ENCODE measurements at places on chromosomes 3 and 15. TPM values are rescaled to one million over a fixed set of nuclear protein-coding genes. Genes with fewer than 3 reads are reported as not detected.

C3orf62 gene
- 0.74 TPM for total RNA-seq

DNASE1L3 gene
- total RNA-seq: not detected

NME9 gene
- total RNA-seq: not detected

NR2F2 gene
- 21.4 TPM for total RNA-seq

DTX3L gene
- total RNA-seq: 11.1 TPM

RTP3 gene
- not detected for total RNA-seq

CERS3 gene
- not detected for total RNA-seq

GRK7 gene
- total RNA-seq: not detected

TM4SF1 gene
- 155 TPM for total RNA-seq

Data from bronchus fibroblast of lung (primary cell).